ENCODE measurements at places on chromosomes 4 and X.

- no peak for DNase-seq
Measured at GRCh38 chr4:1642196-1642951, 41.7 kb downstream of the FAM53A start.

- no peak for DNase-seq
Measured at GRCh38 chr4:122764821-122765215, 32.3 kb downstream of the BBS12 start.

DNA sequence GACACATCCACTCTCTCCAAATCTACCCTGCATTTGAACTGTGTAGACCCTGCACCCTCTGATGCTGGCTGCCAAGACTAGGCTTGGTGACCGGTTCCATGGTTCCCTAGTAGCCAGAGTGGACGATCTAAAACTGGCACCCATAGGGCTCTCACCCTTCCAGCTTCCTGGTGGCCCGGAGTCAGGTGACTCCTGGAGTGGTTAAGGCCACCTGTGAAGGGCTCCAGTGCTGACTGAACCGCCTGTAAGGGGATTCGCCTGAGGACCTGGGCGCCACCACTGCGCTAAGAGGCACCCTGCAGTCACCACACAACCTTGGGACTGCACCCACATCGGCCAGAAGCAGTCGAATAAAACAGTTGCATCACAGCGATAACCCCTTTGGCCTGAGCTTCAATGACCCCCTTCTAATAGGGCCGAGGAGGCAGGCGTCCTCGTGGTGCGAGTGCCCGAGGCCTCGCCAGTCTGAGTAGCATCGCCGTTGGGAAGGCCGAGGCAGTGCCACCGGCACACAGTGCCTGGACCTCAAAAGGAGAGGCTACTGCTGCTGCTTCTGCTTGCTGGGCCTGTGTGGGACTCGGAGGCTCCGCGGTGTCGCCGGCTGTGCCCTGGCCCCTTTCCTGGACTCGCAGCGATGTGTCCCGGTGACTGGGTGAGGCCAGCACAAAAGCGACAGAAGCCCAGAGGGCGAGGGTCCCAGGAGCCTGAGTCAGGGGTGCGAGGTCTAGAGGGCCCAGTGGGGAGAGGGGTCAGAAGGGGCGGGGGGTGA, 6.5 kb downstream of the HMX1 start:
- no peak for DNase-seq

DNA sequence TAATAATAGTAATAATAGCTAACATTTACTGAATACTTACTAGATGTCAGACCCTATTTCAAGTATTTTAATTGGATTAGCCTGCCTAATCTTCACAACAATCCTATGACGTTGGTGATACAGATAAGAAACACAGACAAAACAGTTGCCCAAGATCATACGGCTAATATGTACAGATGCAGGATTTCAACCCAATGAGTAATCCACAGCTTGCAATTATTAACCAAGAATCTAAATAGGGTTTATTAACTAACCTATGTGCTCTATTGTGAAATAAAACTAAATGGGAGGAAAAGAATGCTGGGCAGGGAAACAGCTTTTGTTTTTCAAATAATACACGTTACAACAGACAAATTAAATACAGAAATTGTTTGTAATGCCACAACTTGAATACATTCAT, 23.4 kb downstream of the FBXO8 start:
- no peak for DNase-seq

- DNase-seq: no peak
Measured at GRCh38 chr4:23614284-23614892, 275.5 kb downstream of the PPARGC1A start.

DNA sequence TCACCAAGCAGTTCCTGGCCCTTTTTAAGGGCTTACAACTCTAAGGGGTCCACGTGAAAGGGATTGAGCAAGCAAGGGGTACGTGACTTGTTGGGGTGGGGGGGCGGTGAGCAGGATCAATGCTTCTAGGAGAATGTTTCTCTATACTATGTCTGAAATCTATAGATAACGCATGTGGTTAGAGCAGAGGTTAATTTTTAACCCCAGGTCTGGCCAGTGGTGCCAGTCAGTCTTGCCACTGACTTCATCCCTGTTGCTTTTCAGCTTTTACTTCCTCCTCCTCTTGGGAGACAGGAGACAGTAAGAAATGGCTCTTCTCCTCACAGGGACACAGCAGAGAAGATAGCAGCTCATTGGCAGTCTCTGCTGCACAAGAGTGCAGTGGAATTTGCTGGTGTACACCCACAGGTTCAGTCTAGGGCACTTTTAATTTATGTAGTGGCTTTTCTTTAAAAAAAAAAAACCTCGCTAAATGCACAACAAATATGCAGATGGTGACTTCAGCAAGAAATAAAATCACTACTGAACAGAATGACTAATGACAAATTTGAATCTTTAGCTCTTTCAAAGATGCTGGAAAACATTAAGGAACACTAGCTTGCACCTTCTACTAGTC, 190.5 kb downstream of the CCNG2 start:
- DNase-seq: no peak

DNA sequence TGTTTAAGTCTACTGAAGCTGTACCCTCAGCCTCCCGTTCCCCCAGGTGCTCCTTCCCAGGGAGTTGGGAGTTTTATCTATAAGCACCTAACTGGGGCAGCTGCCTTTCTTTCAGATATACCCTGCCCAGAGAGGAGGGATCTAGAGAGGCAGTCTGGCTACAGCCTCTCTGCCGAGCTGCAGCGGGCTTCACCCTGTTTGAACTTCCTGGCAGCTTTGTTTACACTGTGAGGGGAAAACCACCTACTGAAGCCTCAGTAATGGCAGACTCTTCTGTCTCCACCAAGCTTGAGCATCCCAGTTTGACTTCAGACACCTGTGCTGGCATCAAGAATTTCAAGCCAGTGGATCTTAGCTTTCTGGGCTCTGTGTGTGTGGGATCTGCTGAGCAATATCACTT, 122.5 kb downstream of the MAGEE1 start:
- DNase-seq: no peak

DNA sequence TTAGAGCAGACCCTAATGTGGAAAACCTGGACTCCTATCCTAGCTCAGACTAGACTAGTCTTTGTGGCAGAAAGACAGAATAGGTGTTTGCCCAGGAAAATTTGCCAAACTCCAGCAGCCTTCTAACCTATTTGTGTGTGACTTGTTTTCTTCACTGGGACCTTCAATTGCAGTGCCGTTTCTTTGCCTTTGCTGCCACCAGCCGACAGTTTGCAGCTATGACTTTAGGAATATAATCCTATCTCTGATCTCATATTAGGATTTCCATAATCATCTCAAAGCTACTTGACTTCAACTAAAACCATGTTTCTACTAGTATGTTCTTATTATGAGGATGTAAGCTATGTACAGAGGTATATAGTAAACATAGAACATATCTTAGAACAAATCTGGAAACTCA, 60.2 kb upstream of the PGAM4 start:
- DNase-seq: no peak

GRCh38 chr4:10722957-10723356, 38.4 kb upstream of the CLNK start:
- DNase-seq: no peak

DNA sequence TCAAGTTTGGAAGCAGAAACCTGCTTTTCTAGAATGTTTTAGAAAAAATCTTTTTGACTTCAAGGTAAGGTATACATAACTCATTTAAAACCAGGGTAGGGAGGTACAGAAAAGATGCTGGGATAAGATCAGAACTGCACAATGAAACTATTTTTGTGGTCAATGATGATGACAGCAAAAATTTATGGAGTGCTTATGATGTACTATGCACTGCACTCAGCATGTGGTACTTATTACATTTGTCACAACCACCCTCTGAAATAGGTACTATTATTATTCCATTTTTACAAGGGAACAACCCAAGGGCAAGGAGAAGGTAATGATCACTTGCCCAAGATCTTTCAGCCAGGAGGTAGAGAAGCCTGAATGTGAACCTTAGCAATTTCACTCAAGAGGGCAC, 8.0 kb downstream of the GPM6B start:
- DNase-seq: no peak

DNA sequence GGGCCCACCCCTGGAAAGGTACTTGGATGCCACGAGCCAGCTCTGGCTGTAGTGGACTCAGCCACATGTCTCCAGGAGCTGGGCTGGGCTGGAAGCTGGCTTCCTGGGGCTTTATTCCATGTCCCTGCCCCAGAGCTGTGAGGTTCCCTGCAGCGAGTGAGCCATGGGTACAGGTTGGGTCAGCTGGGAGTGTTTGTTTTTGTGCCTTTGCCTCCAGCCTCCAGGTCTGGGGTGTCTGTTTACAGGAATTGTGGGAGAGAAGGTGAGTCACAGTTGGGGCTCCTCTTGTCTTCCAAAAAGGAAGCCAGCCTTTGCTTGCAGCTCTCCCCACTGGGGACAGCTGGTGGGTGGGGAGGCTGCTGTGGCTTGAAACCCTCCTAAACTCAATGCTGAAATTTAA, 21.5 kb downstream of the SORCS2 start:
- DNase-seq: no peak

- no peak for DNase-seq
Measured at GRCh38 chr4:147987252-147987651, 255.4 kb downstream of the ARHGAP10 start.

- no peak for DNase-seq
Measured at GRCh38 chrX:17047224-17047623, 100.8 kb downstream of the REPS2 start.
